ENCODE measurements at places on chromosomes 3 and 15.

DNA sequence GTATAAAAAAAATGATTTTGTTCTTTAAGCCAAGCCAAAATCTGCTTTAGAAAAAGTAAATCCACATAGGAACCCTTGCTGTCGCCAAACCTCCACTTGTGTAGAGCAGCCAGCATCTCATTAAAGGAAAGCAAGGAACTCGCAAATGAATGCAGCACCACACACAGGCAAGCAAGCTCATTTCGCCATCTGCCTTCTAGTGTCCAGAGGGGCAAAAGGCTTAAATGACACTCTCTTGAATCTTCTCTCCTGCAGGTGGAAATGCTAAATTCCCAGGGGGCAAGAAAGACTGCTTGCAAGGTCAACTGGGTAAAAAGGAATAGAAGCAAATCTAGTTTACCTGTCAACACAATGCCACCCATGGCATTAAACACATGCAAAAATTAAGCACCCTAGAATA, 2.4 kb downstream of the MB21D2 start:
- peak; percentile 59 for DNase-seq

GRCh38 chr3:137131081-137131480, 173.3 kb downstream of the IL20RB start:
- no peak for DNase-seq

DNA sequence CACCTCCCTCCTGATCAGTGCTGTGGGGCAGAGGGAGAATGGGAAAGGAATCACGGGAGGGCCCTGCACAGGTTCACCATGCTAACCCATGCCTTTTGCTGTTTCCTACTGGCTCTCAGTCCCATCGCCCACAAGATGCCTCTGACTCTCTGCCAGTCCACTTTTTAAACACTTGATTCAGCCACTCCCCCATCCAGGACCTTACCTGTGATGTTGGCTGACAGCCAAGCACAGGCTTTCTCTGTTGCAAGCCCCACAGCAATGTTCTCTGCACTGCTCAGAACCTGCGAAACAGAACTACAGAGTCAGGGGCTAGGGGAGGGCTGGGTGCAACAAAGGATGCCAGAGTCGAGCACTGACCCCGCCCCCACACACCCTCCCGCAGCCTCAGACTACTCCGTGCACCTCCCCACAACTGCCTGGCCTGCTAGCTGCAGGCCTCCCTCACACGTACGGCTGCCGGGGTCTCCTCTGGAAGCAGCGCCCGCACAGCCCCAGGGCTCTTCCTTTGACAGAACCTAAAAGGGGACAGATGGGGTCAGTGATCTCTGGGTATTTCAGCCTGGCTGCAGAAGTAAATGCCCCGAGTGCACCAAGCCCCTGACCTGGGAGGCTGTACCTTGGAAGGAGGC, 9.1 kb downstream of the CDAN1 start:
- no peak for DNase-seq

GRCh38 chr3:149613988-149614387, 43.8 kb downstream of the WWTR1 start:
- DNase-seq, result peak; percentile 30

- DNase-seq, result no peak
Observed at GRCh38 chr15:52680761-52681160, 1.6 kb upstream of the ATOSA start.

DNA sequence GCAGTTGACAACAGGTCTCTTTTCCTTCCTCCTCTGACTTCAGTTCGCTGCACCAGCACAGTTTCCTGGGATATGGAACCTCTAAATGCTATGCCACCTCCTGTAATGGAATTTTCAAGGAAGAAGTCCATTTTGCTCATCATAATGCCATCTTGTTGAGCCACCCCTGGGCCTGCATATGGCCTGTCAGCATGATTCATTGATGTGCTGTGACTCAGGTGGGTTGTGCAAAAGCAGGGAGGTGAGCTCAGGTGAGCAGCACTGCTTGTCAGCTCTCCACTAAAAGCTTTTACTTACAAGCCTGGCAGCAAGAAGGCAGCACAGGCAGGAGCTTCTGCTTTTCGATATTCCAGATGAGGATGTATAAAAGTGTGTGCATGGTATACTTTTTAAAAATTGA, 247.1 kb upstream of the LMCD1 start:
- no peak for DNase-seq

DNA sequence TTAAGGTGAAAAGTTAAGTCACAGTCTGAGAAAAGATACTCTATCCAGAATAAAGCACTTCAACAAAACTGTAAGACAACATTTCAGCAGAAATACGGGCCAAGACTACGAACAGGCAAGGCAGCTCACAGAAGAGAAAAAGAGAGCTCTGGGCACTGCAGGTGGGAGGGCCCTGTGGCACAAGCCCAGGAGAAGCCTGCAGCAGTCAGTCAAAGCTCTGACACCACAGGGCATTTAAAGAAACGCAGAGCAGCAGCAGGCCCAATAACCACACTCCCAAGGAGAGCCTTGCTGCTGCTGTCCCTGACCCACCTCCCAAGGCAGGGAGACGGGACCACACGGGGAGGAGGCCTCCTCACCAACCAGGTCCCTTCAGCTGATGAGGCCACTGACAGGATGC, 19.2 kb downstream of the CHSY1 start:
- no peak for DNase-seq

DNA sequence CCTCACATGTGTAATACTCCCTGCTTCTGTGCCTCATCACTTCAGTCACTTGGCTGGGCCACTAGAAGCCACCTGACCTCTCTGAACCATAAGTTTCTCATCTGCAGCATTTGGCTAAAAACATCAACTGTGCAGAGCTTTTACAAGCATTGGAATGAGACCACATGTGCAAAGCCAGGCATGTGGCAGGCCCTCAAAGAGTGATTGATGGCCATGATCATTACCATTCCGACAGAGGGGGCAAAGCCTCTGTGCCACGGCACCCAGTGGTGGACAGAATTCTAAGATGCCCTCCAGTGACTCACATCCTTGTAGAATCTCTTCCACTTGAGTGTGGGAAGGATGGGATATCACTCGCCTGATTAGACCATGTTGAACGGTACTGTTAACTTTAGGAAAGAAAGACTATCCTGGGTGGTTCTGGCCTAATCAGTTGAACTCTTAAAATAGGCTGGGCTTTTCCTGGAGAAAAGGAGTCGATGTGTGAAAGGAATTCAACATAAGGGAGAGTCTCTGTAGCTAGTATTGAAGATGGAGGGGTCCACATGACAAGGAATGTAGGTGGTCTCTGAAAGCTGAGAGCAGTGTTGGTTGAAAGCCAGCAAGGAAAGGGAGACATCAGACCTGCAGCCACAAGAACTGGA, 13.5 kb downstream of the CDCP1 start:
- DNase-seq, result no peak

GRCh38 chr3:50272911-50273688, 4.2 kb downstream of the SEMA3B start:
- DNase-seq, result peak; percentile 60

DNA sequence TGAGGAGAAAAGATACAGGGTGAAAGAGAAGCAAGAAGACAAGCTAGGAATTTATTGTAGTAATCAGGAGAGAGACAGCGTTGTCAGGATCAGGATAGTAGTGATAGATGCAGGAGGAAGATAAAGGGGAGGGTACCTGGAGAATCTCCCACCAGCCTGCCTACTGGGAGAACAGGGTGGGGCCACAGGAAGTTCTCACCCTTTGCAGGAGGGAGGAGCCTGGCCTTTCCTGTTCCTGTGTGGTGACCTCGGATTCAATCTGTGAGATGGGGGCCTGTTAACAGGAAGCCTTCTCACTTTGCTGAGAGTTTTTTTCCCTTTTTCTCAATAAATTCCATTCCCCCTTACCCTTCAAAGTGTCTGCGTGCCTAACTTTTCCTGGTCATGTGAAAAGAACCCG, 37.6 kb downstream of the GMPS start:
- DNase-seq, result no peak

DNA sequence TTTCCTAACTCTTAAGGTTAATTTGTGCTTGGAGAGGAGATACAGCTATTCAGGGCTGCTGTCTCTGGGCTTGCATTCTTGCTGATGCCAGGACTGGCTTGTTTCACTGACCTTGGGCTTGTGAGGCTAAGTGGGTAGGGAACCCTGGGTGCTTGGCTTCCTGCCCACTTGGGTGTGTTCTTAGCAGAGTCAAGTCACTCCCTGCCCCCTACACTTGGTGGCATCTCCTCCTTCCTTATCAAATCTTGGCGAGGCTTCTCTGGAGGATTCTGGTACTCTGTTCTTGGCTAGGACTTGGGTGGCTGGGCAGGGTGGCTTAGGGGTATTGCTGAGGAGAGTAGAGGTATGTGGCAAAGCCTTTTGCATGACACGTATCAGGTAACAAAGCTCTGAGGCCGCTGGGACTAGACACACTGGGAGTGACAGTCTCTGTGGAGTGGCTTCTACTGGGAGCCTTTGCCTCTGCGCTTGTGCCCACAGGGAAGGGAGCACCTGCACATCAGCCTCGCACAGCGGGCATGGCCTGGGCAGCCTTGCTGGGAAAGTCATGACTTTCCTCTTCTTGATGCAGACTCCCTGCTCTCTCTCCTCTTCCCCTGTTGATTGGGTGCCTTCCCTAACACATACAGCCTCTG, 41.8 kb downstream of the CHCHD6 start:
- DNase-seq, result no peak

DNA sequence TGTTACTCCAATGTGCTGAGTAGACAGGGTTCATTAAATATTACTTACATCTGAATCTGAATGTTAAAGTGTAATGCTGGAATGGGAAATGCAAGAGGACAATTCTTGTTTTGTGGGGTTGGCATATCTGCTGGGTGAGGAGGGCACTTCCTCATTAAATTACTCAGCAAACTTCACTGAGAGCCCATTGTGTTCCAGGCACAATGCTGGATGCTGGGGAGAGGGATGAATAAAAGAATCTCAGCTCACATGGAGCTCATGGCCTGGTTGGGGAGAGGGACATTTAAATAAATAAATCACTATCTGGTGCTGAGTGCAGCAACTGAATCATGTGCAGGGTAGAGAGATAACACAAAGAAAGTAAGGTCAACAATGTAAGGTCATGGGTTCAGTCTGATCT, 199.2 kb upstream of the CFAP20DC start:
- no peak for DNase-seq

- DNase-seq, result no peak
Observed at GRCh38 chr3:27127195-27127594, 242.0 kb downstream of the NEK10 start.

GRCh38 chr3:142035308-142035922, 113.9 kb downstream of the TFDP2 start:
- DNase-seq, result no peak

GRCh38 chr15:55343168-55343567, 24.1 kb downstream of the PIGB start:
- DNase-seq, result no peak

- no peak for DNase-seq
Observed at GRCh38 chr3:94359996-94360395, 297.1 kb downstream of the NSUN3 start.

DNA sequence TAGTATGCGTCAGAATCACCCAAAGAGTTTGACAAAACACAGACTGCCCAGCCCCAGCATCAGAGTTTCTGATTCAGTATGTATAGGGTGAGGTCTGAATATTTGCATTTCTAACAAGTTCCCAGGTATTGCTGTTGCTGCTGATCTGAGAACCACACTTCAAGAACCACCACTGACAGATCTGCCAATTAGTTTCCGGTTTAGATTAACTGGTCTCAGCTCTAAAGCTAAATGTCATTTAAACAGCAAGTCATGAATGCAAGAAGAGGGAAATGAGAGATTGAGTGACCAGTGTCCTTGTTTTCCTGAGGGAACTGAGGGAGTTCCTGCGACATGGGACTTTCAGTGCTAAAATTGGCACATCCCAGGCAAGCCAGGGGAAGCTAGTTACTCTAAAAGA, 305.0 kb downstream of the ZNF385D start:
- DNase-seq, result no peak

All from fibroblast of mammary gland (primary cell).